ENCODE measurements at places on chromosomes 1 and 21.

DNA sequence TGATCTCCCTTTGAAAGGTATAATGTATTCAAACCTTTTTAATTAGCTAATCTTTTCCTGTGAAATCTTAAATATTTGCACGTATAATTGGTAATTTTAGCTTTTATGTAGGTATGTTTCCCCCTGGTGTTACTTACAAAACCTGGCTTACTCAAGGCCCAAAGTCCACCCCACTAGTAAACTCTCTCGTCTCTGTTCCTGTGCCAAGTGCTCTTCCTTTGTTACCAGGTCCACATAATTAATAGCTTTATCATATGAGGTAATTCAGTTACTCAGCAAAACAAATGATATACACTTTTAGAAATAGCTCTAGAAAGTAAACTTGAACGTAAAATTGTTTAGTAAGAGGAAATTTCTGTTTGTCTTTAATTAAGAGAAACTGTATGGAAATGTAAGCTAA, 36.7 kb downstream of the NFIA start:
- DNase-seq: no peak

GRCh38 chr1:7299329-7299799, 471.7 kb upstream of the VAMP3 start:
- DNase-seq: peak; percentile 91

DNA sequence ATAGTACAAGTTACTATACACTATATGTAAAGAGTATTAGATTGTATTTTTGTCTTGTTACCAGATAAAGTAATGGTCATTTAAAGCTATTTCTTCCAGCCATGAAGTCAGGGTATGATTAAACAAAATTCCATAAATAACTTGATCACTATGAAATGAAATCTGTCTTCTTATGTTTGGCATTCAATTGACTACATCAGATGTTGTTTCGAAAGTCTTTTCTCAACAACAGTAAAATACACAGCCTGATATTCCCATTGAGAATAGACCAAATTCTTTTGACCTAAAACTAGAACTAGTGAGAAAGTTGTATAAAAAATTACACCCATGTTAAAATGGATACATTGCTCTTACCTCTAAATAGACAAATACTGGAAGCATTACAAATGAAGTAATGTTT, 134.6 kb upstream of the ADAMTS5 start:
- no peak for DNase-seq

DNA sequence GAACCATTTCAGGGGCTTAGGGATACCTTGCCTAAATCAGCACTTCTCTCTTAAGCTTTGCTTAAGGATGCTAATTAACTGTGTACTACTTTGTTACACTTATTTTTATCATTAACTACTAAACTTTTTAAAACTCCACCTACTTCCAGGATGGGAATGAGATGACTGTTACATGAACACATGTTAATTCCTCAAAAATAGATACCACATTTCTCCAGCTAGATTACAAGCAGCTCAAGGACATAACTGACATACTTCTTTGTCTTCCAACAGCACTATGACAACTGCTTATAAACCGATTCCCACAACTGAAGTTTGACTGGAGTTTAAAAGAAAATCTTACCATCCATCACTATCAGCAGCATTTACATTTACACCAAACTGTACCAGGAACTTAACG, 53.7 kb downstream of the TP53BP2 start:
- DNase-seq: no peak

GRCh38 chr1:220958234-220958633, 79.0 kb downstream of the HLX start:
- DNase-seq: no peak

- no peak for DNase-seq
Observed at GRCh38 chr1:237471377-237471776, 419.3 kb downstream of the ZP4 start.

- no peak for DNase-seq
Observed at GRCh38 chr1:184629266-184629665, 125.4 kb downstream of the EDEM3 start.

- no peak for DNase-seq
Observed at GRCh38 chr1:154629061-154629674, 21.2 kb upstream of the ADAR start.

DNA sequence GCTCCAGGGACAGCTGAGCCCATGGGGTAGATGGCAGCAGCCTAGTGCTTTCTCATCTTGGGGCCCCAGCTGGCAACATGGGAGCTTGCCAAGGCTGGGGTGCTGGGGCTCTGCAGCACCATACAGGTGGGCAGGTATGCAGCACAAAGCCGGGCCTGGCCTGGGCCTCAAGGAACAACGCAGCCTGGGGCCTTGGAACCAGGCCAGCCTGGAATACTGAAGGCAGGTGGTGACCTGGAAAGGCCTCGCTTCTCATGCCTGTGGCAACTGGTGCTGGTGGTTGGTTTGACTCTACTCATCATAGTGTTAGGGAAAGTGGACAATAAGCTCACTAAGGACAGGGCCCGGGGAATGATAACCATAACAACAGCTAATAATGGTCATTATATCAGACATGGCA, 27.0 kb upstream of the SDHB start:
- no peak for DNase-seq

DNA sequence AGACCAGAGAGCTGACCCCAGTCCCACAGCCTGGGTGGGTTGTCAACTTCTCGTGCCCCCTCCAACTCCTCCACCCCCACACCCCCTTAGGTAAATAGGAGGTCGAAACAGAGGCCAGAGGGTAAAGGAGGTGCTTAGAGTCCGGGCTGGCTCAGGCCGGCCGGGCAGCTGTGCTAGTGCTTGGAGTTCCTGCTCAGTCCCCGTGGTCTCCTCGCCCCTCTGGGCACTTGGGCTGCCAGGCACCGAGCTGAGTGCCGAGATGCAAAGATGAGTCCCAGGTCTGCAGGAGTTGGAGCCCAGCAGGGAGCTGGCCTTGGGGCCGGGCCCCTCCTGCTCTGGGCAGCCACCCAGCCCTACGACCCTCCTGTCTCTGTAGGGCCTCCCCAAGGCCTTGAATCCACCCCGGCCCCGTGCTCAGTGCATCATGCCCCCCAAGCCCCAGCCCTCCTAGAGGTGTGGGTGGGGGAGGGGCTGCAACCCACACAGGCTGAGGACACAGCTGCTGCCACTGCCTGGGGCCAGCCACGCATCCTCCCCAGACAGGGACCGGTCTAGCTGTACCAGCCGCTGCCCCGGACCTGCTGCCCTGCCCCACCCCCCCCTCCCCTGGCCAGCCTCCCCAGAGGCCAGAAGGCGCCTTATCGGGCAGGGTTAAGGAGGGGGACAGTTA, 1.9 kb downstream of the SMIM1 start:
- DNase-seq: no peak

GRCh38 chr1:55196433-55197035, 18.6 kb downstream of the USP24 start:
- DNase-seq: no peak

DNA sequence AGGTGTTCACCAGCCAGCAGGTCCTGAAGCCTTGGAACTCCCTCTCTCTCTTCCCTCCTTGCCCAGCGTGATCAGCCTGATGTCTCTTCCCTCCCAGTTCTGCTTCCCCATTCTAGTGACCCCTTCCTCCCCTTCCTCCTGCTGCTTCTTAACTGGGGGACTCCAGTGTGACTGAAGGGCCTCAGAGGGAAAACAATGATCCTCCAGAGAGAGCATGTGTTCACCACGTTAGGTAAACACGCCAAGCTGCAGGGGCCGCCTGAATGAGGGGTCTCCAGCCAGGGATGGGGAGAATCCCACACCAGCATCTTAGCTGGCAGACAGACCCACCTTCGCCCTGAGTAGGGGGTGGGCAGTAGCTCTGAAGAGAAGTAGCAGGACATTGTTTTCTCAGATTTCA, 124.8 kb downstream of the TMEM53 start:
- DNase-seq: no peak

Data from amniotic stem cell (primary cell).